ENCODE measurements at places on chromosomes 4 and X.

- no peak for DNase-seq
Observed at GRCh38 chr4:61431131-61431530, 231.0 kb downstream of the ADGRL3 start.

DNA sequence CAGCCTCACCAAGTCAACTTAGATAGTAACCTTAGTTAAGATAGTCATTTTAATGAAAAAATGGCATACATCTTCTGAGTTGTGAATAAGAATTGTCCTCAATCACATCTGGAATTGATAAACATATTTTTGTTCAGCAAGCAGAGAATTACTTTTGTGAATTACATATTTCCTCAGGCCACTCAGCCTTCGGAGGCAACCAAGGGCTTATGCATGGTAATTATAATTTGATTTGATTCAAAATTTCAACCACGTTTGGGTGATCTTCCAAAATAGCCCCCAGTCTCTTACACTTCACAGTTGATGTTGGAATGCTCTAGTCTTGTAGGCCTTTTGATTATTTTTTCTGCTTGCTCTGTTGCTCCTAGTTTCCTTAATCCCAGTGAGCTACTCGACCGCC, 63.4 kb downstream of the GALNTL6 start:
- DNase-seq: no peak

DNA sequence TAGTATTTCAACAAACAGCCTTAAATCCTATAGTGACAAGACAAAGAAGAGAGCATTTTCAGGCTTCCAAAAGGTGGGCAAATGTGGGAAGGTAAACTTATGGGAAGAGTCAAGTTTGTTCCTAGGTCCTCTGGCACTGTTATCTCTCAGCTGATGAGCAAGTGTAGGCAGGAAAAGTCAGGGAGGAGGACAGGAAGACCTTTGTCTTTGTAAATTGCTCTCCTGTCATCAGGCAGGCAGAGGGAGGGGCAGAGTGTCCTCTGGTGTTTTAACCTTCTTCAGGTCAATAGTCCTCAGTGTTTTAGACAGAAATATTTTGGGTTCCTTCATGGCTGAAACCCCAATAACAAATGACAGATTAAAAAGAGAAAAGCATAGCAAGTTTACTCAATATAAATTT, 13.5 kb upstream of the GEMIN8 start:
- DNase-seq: no peak

DNA sequence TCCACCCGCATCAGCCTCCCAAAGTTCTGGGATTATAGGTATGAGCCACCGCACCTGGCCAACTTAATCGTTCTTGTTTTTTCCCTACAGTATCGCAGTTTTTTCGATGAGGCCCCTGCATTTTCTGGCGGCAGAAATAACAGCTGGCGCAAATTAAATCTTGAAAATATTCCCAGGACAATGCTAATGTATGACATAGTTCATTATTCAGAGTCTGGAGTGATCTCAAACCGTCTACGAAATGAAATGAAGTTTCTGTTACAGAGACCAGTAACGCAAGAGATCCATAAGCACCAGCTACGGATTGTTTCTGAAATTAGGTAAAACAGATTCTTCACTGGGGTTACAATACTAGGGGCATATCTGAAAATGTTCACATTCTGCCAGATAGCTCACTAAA, 27.3 kb downstream of the CXorf58 start:
- DNase-seq: no peak

- no peak for DNase-seq
Observed at GRCh38 chr4:133802359-133803140, 399.0 kb downstream of the PABPC4L start.
